ENCODE measurements at places on chromosomes 16 and 17.

DNA sequence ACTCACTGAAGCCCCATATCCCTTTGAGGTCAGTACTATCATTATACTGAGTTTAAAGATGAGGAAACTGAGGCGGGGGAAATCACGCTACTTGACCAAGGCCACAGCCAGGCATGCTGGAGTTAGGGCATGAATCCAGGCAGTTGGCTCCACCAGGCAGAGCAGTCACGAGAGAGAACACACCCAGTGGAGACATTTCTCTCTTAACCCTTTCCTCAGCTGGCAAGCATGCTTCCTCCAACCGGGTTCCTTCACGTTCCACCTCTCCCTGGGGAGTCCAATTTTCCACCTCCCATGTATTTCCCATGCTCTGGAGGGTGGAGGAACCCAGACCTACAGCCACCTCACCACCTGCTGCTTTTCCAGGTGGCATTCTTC is 32.8 kb downstream of the VAC14 start:
- H3K27ac ChIP-seq: no peak overlapping the region
- no peaks in the 10 kb centered on the region for H3K4me1 ChIP-seq
- no peaks in the 10 kb centered on the region for H3K27me3 ChIP-seq
- DNase-seq: no peak

GRCh38 chr16:556474-557173 is 3.6 kb upstream of the PRR35 start:
- H3K27me3 ChIP-seq: peaks cover 32% of the 10 kb centered on the region
- H3K27ac ChIP-seq: no peak overlapping the region
- no peaks in the 10 kb centered on the region for H3K36me3 ChIP-seq
- no peak overlapping the region for H3K4me3 ChIP-seq
- H3K4me1 ChIP-seq: no peaks in the 10 kb centered on the region

GRCh38 chr16:67539691-67540635 is 11.3 kb downstream of the RIPOR1 start:
- H3K4me1 ChIP-seq: no peaks in the 10 kb centered on the region
- H3K27me3 ChIP-seq: peaks cover 67% of the 10 kb centered on the region
- H3K4me3 ChIP-seq: no peak overlapping the region
- H3K27ac ChIP-seq: no peak overlapping the region

- no peak overlapping the region for H3K4me3 ChIP-seq
- 0 out of 2 replicates have a peak, but pooled peaks cover 5% of the 10 kb centered on the region for H3K36me3 ChIP-seq
- peaks cover 14% of the 10 kb centered on the region for H3K4me1 ChIP-seq
- no peaks in the 10 kb centered on the region for H3K27me3 ChIP-seq
- no peak for DNase-seq
- H3K27ac ChIP-seq: no peak overlapping the region
Measured at GRCh38 chr17:78124081-78124835, 4.3 kb downstream of the TMC6 start.

GRCh38 chr17:81651692-81652091 is 4.7 kb downstream of the PDE6G start:
- H3K4me3 ChIP-seq: no peak overlapping the region
- H3K27ac ChIP-seq: no peak overlapping the region
- DNase-seq: no peak
- peaks cover 32% of the 10 kb centered on the region for H3K27me3 ChIP-seq
- no peaks in the 10 kb centered on the region for H3K36me3 ChIP-seq
- peaks cover 24% of the 10 kb centered on the region for H3K4me1 ChIP-seq

DNA sequence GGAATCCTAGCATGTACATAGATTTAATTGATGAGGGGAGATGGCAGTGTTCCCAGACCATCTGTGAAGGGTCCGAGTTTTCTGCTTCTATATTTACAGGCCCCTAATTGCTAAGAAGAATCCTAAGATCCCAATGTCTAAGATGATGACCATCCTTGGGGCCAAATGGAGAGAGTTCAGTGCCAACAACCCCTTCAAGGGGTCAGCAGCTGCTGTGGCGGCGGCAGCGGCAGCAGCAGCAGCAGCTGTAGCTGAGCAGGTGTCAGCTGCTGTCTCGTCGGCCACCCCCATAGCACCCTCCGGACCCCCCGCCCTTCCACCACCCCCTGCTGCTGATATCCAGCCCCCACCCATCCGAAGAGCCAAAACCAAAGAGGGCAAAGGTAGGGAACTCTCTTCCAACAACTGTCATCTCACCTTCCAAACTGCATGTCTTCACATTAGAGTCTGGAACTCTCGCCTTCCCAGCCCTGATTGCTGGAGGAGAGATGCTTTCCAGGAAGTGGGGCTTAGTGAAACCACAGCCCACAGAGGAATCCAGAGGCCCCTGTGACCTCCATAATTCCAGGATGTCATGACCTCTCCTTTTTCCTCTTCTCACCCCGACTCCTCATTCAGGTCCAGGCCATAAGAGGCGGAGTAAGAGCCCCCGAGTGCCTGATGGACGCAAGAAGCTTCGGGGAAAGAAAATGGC is 4.7 kb downstream of the CHD3 start:
- peaks cover 12% of the 10 kb centered on the region for H3K4me1 ChIP-seq
- DNase-seq: no peak
- no peak overlapping the region for H3K27ac ChIP-seq
- 0 out of 2 replicates have a peak, but pooled peaks cover 3% of the 10 kb centered on the region for H3K36me3 ChIP-seq
- H3K4me3 ChIP-seq: no peak overlapping the region
- H3K27me3 ChIP-seq: peaks cover 11% of the 10 kb centered on the region

DNA sequence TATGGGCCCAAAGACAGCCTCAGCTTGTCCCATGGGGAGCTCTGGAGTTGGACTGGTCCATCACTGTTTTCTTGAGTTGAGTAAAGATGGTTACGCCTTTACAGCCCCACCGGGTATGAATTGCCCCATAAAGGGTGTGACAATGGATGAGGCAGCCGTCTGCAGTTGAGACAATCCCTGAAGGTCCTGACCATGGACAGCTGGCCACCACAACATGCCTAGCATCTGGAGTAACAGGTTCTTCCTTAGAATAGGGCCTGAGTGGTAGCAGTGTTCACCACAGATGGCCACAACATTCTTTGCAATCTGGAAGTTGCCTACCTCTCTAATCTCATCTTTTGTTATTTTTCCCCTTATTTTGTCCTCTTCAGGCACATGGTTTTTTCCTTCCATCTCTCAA is 51.5 kb upstream of the HS3ST2 start:
- H3K4me1 ChIP-seq: peaks cover 13% of the 10 kb centered on the region
- no peaks in the 10 kb centered on the region for H3K27me3 ChIP-seq
- no peak for DNase-seq
- no peaks in the 10 kb centered on the region for H3K36me3 ChIP-seq

DNA sequence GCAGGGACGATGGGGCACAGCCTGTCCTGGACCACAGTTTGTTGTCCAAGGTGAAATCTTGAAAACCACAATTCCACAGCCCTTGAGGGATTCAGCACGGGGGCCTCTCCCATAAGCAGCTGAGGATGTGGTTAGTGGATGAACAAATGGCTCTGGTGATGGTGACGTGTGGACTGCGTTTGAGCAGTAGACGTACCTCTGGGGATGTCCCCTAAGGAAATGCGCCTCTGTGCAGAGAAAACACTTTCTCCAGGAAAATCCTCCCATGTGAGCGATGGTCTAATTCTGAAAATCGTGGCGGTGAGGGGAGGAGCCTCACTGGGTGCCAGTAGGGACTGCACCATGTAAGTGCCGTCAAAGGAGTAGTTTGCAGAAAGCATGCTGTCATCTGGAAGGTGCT is 2.7 kb upstream of the SEPTIN12 start:
- H3K27me3 ChIP-seq: no peaks in the 10 kb centered on the region
- no peak overlapping the region for H3K27ac ChIP-seq
- H3K4me3 ChIP-seq: no peak overlapping the region
- DNase-seq: no peak
- peaks cover 12% of the 10 kb centered on the region for H3K4me1 ChIP-seq

DNA sequence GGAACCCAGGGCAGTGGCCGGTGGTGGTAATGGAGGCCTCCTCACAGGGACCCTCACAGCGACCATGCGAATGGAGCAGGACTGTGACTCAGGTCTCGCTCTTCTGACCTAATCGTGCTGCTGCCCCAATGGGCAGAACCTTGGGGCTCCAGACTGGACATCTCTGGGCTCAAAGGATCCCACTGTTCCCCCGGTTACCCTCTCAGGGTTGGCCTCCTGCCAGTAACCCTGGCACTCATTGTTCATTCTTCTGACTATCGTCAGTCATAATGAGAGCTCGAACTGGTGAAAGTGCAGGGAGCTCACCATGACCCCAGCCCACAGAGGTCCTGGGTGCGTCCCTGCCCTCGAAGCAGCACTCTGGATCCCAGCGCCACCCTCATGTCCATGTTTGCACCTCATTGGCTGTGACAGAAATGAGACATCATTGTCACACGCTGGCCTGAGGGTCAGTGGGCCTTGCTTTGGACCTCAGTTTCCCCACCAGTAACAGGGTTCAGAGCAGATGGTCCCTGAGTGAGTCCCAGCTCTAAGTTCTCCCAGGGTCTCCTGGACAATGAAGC is 4.0 kb upstream of the NPRL3 start:
- DNase-seq: no peak
- H3K27ac ChIP-seq: no peak overlapping the region
- H3K4me3 ChIP-seq: no peak overlapping the region
- no peaks in the 10 kb centered on the region for H3K36me3 ChIP-seq

DNA sequence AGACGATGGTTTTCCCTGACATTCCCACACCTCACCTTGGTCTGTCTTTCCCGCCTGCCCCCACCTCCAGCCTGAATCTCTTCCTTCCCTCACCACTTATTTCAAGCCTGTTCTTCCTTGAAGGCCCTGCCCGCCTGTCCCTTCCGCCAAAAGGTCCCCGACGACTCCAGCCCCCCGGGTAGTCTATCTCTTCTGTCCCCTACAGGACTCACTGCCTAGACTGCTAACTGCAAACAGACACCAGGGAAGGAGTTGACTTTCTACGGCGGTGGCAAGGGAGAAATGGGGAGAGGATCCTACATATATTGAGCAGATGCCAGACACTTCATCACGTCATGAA is 53.7 kb downstream of the NT5M start:
- no peak overlapping the region for H3K27ac ChIP-seq
- H3K27me3 ChIP-seq: no peaks in the 10 kb centered on the region
- H3K4me3 ChIP-seq: no peak overlapping the region
- no peak for DNase-seq
- no peaks in the 10 kb centered on the region for H3K4me1 ChIP-seq
- no peaks in the 10 kb centered on the region for H3K36me3 ChIP-seq

DNA sequence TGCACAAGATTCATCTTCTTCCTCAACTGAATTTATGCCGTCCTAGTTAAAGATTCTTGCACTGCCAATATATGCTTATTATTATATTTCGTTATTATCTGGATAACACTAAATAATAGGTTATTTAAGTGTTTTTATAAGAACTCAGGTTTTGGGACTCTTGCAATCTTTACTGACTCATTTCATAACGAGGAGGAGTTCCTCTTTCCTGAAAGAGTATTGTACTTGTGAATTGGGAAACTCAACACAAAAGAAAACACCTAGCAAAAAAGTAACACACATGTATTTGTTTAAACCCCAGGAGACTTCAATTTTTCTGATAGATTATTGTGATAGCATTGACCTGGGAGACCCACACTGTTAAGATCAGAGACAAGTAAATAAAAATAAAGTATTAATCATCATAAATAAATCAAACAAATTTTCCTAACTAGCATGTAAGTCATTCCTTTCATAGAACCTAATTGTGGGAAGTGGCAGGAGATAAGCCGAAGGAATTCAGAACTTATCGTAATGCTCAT is 505.8 kb downstream of the KCNJ2 start:
- no peak overlapping the region for H3K4me3 ChIP-seq
- H3K27me3 ChIP-seq: no peaks in the 10 kb centered on the region
- no peaks in the 10 kb centered on the region for H3K36me3 ChIP-seq
- H3K27ac ChIP-seq: no peak overlapping the region

DNA sequence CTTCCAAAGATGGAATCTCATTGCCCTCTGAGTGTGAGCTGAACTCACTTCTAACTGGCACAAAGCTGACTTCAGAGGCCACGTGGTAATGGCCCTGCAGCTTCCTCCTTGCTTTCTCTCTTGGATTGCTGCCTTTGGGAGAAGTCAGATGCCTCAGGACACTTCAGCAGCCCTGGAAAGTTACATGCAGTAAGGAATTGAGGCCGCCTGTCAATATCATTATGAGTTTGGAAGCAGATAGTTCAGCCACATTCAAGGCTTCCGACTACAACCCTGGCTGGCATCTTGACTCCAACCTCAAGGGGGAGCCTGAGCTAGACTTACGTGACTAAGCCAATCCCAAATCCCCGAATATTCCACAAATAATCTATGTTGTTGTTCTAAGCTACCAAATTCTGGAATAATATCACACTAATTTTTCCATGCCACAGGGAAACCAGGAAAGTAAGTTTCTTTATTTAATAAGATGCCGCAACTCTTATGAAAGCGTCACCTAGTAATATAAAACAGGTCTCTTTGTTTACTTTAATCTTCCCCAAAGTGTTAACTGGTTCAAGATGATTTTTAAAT is 13.6 kb downstream of the CEP20 start:
- peak; percentile 87 for DNase-seq
- H3K4me3 ChIP-seq: no peak overlapping the region
- H3K27me3 ChIP-seq: no peaks in the 10 kb centered on the region
- no peak overlapping the region for H3K27ac ChIP-seq
- no peaks in the 10 kb centered on the region for H3K4me1 ChIP-seq

DNA sequence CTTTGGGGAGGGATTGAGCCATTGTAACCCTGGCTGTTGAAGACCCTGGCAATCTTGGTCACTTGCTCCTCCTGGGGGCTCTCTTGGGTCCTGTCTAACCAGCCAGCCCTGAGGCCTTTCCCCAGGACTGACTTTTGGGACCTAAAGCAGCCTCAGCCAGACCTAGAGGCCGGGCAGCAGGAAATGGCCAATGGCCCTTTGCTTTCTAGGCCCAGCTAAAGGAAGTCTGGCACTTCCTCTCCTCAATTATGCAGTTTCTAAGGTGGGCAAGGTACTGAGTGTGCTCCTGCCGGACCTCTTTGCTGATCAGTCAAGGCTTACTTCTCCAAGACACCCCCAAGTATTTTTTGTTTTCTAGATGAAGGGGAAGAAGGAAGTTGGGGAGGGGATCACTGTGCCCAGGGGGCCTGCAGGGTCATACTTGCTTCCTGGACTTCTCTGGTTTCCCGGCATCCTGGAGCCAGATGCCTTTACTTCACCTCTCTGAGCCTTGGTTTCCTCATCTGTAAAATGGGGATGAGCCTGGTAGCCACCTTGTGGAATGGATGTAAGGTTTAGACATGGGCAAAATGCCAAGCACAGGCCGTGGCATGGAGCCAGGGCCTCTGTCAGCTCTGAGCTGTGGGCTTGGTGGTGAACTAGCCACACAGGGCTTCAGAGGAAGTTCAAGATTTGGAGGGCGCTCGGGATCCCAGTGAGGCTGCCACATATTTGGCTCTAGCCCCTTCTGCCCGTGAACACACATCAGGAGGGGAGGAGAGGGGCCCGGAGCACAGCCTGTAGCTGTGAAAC is 8.6 kb downstream of the CX3CL1 start:
- H3K27ac ChIP-seq: no peak overlapping the region
- no peak overlapping the region for H3K4me3 ChIP-seq
- H3K27me3 ChIP-seq: no peaks in the 10 kb centered on the region

GRCh38 chr17:79019632-79020584 is 4.1 kb upstream of the C1QTNF1 start:
- peak; percentile 63 for DNase-seq
- peaks cover 52% of the 10 kb centered on the region for H3K27me3 ChIP-seq
- no peak overlapping the region for H3K27ac ChIP-seq
- no peak overlapping the region for H3K4me3 ChIP-seq
- H3K36me3 ChIP-seq: no peaks in the 10 kb centered on the region
- H3K4me1 ChIP-seq: peaks cover 7% of the 10 kb centered on the region
